ENCODE measurements at places on chromosomes 12 and 14.

GRCh38 chr12:125531574-125531973, 466.3 kb downstream of the AACS start:
- no peak for DNase-seq

DNA sequence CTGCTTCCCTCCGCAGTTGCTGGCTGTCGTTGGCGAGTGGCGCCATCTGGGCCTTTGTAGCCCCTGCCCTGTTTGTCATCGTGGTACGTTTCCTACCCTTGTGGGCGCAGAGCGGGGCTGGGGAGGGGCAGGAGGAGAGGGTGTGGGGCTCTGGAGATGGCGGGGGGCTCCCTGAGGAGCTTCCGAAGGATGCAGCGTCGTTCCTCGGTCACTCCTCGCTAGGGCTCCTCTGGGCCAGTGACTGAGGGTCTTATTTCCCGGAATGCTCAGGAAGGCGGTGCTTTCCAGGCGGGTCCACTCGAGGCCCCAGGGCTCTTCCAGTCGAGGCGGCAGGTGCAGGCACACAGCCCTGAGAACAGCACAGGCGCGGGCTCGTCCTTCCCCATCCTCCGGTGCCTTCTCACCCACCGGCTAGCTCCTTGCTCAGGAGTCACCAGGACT, 167.1 kb downstream of the ADGRD1 start:
- no peak for DNase-seq

GRCh38 chr12:83183132-83183531, 496.4 kb downstream of the TMTC2 start:
- DNase-seq, result no peak

GRCh38 chr12:132818562-132818961, 10.1 kb downstream of the GOLGA3 start:
- no peak for DNase-seq

- DNase-seq, result no peak
Observed at GRCh38 chr12:13209436-13210235, 13.1 kb downstream of the EMP1 start.

DNA sequence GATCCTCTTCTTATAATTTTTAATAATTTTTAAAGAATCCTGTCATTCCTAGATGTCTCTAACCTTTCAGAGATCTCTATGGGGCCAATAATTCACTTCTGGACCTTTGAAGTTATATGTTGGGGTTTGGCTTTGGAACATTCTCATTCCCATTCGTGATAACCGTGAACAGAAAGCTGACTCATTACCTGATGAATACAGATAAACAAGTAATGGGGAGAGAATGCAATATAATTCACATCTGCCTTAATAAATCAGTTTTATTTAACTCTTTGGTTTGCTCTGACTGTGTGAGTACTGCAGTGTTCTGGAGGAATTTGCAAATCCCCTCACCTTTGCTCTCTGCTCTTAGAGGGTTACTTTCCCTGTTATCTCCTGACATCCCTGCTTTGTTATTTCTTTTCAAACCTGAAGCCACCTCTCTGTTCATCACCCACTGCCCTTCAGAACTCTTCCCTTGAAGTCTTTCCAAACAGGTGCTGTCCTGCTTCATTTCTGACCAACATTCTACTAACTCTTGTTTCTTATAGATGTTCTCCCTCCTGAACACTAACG, 79.6 kb upstream of the SLC38A2 start:
- DNase-seq, result no peak
